ENCODE measurements at places on chromosomes 3 and 15.

GRCh38 chr3:61926923-61927322 lies 365.6 kb downstream of the PTPRG start:
- no peak for DNase-seq

DNA sequence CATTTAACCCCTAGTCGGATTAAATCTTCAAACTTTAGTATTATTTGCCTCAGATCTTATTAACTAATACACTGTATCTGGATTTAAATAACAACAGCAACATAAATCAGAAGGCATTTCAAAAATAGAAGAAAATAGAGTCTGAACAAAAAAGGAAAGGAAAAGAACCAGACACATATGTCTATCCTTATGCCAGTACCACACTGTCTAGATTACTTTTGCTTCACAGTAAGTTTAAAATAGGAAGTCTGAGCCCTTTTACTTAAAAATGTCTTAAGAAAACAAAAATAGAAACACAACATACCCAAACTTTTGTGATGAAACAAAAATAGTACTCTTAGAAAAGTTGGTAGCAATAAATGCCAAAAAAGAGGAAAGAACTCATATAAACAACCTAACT lies 1615.8 kb downstream of the SI start:
- DNase-seq = no peak

DNA sequence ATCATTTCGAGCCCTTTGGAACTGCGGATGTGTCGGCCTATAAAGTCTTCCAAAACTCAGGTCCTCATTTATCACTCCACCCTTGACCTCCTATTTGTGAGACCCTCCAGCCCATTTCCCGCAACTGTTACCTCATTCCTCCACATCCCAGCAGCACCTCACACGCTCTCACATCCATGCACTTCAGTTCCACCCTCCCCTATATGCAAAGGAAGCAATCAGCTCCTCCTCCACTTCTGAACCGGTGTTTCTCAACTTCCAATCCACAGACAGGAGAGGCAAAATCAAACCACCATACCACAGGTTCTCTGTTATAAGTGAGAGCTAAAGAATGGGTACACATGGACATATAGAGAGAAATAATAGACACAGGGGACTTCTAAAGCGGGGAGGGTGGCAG lies 36.7 kb upstream of the MECOM start:
- DNase-seq = no peak

DNA sequence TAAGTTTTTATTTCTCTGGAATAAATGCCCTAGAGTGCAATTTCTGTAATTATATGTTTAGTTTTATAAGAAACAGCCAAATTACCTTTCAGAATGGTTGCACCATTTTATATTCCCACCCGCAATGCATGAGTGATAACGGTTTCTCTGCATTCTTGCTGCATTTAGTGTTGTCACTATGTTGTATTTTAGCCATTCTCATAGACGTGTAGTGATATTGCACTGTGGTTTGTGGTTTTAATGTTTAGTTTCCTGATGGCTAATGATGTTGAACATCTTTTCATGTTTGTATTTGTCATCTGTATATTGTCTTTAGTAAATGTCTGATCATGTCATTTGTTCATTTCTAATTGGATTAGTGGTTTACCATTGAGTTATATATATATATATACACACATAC lies 73.0 kb upstream of the GOLIM4 start:
- DNase-seq = no peak

GRCh38 chr15:65466901-65467300 lies 44.2 kb upstream of the IGDCC4 start:
- DNase-seq = no peak

- no peak for DNase-seq
These were observed 22.5 kb upstream of the SPTSSB start for GRCh38 chr3:161393803-161394202.
